ENCODE measurements at places on chromosomes 6 and 20.

- DNase-seq = no peak
These were observed 864.2 kb downstream of the KIF16B start for GRCh38 chr20:15708984-15709598.

DNA sequence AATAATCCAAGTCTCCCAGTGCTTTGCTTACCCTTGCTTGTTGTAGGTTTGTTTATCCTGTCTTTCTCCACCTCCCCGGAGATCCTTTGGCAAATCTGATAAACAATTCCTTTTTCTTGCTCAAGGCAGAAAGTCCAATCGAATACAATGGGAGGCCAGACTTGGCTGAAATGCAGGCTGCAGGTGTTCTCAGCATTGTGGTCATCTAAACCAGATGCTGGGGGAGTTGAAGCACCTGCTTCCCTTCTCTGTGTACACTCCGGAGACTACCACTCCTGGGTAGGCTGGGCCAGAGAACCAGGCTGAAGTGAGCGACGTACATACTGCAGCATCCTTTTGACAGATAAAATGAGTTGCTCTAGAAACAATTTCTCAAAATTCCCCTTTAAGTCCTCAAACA, 82.6 kb upstream of the PREP start:
- no peak for DNase-seq

DNA sequence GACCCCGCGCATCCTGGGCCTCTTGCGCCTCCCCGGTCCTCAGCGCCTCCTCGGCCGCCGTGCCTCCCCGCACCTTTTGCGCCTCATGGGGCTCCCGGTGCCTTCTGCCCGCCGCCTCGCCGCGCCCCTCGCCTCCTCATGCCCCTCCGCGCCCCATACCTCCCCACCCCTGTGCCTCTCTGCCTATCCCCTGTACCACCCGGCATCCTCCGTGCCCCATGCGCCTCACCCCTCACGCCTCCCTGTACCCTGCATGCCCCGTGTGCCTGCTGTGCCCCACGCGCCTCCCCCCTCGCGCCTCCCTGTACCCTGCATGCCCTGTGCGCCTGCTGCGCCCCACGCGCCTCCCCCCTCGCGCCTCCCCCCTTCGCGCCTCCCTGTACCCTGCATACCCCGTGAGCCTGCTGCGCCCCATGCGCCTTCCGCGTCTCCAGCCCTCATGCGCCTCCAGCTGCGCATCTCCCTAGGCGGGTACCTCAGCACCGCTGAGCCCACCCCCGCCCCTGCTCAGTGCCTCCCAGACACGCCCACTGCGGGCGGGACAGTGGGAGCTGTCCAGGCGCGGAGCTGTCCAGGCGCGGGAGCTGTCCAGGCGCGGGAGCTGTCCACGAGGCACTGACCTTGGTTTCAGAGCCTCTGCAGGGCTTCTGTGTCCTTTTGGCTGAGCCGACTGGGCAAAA, 37.1 kb downstream of the IGF2R start:
- DNase-seq = no peak

- DNase-seq = no peak
These were observed 157.3 kb downstream of the BACH2 start for GRCh38 chr6:90139272-90139817.

DNA sequence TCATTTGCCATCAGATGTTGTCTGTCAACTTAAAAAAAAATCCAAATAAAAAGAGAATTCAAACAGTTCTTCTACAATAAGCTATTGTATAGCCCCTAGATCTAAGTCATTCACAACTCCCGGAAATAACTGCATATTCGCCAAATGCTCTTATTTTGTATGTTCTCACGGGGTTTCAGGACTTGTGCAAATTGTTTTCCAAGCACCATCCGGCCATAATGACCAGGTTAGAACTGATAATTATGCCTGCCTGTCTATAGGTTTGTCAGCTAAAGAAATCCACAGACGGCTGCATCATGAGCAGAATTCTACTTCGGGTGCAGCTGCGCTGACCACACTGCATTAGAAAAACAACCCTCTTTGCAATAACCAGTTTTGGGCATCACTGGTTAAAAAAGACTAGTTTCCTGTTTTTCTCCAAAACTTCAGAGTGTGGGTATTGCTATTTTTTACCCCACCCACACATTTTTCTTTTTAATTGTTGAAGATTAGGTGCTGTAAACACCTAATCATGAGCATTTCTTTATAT, 87.7 kb downstream of the HIVEP2 start:
- DNase-seq = no peak

GRCh38 chr20:1894951-1895673, at the start of gene SIRPA:
SIRPA (plus strand) TSS chr20:1895407; CDS start chr20:1895448, 41 bp downstream.
- no peak for DNase-seq

- DNase-seq = no peak
These were observed 988.7 kb downstream of the HACE1 start for GRCh38 chr6:103870970-103871369.

DNA sequence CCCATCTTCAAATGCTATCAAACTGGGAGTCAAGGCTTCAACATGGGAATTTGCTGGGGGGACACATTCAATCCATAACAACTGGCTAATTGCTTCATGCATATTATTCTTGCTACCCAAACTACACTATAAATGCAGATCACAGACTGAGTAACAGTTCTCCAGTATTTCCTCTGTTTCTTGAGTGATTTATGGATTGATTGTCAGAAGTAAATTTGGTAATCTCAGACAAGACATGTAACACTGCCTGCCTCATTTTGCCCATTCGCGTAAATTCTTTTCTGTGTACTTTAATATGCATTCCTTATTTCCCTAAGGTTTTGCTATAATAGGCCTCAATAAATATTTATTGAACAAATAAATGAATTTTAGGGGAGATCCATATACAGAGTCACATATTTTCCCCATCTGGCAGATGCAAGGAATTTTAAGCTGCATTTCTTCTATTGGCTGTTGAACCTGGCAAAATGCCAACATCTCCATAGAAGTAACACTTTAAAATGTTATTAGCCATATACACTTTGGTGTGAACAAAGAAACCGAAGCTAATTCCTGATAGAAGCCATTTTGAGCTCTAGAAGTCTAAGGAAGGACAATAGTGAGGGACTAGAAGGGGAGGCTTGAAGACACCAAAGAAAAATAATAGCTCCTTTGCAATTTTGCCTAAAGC, 98.2 kb downstream of the QRSL1 start:
- DNase-seq = no peak

DNA sequence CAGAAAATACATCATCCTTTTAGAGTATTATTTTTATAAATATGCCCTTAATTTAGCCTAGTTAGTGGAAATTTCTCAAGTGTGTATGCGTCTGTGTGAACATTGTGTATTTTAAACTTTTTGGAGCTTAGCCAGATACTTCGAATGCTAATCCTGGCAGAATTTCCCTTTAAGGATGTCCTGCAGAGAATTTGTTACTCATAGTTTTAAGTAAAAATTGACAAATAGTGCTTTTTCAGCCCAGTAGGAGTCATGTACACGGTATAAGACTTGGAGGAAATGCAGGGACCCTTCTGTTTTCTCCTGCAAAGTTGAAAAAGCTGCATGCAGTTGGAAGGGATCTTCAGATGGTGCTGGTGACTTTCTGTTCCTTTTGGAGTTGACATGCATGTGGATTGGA, at the start of gene FHL5:
TSS of gene FHL5 (plus strand) at position 243 of the 400 bp plus-strand sequence. CDS start 40,486 bp downstream, outside the sequence.
- no peak for DNase-seq

DNA sequence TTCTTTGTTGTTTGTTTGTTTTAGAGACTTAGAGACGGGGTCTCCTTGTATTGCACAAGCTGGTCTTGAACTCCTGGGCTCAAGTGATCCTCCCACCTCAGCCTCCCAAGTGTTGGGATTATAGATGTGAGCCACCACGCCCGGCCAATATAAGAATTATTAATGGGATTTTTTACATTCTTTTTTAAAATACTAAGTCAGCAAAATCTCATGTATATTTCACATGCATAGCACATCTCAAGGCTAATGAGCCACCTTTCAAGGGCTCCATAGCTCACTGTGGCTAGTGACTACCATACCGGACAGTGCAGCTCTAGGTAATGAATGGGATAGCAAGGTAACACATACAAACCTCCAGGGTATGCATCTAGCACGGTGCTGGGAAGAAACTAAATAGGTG, 361.4 kb downstream of the SAMD5 start:
- DNase-seq = no peak

GRCh38 chr6:134574491-134574890, 256.6 kb upstream of the SGK1 start:
- DNase-seq = no peak

DNA sequence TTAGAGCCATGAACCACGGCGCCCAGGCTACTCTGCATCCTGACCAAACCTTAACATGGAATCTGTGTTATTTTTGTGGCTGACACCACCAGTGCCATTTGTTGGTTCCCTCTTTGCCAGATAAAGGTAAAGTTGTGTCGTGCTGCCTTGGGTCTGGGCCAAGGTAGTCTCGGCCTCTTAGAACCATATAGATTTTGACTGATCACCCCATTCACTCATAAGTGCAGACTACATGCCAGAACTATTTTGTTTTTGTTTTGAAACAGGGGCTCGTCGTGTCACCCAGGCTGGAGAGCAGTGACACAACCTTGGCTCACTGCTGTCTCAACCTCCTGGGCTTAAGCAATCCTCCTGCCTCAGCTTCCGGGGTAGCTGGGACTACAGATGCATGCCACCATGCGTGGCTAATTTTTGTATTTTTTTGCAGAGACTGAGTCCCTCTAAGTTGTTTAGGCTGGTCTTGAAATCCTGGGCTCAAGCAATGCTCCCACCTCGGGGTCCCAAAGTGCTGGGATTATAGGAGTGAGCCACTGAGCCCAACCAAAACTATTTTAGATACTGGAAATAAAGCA, 19.2 kb upstream of the RIPOR3 start:
- DNase-seq = peak; percentile 22

GRCh38 chr6:111747829-111748228, 125.4 kb downstream of the FYN start:
- no peak for DNase-seq

DNA sequence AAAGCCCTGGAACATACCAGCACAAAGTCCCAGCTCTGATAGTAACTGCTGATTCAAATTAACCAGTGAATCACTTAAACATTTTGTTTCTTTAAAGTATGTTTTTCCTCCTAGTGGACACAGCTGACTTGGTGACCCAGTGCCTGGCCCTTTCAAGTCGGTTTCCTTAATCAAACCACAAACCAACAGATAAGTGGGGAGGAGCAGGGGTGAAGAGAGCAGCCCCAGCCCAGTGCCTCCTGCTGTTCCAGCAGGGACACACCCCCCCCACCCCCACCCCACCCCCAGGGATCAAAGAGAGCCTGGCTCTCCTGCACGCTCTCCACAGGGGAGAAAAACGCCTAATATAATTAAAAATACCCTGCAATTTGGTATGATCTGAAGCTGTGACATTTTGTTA, 55.4 kb upstream of the TBXT start:
- DNase-seq = no peak

DNA sequence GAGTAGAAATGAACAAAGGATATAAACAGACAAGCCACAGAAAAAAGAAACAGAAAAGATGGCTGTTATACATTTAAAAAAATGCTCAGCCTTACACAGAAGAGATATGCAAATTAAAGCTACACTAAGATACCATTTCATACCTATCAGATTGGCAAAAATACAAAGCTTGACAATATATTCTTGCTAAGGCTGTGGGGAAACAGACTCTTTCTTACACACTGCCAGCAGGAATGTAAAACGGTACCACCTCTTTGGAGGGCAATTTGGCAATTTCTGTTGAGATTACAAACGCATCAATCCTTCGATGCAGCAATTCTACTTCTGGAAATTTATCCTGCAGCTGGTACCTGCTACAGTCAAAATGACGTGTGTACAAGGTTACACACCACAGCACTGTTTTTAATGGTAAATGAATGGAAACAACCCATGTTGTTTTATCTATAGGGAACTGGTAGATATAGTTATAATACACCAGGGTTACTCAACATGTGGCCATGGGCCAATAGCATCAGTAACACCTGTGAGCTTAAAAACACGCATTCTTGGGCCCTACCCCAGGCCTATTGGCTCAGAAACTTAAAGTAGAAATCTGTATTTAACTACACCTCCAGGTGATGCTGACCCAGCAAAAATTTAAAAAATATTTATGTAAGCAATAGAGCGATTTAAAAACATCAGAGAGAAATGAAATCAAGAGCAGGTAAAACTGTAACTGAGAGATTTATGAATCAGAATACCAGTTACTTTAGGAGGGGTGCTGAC, 53.3 kb downstream of the TRAM2 start:
- no peak for DNase-seq

- no peak for DNase-seq
These were observed 2.4 kb upstream of the DEFB114 start for GRCh38 chr6:49966334-49966733.

DNA sequence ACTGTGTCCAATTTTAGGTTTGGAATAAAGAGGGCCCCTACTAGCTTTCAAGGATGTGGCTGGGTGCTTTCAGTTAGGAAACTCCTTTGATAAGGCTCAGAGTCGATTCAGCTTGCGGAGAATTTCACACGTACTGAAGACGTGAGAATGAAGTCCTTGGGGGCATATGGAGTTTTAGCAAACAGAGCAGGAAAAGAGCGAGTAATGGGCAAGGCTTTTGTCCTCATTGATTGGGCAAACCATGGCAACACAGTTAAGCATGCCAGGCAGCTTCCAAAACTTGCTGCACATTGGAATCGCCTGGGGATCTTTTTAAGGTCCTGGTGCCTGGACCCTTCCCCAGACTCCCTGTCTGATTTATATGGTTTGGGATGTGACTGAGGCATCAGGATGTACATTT, 29.2 kb downstream of the ISM1 start:
- no peak for DNase-seq

- DNase-seq = no peak
These were observed 199.2 kb upstream of the CDH4 start for GRCh38 chr20:61052776-61053442.

DNA sequence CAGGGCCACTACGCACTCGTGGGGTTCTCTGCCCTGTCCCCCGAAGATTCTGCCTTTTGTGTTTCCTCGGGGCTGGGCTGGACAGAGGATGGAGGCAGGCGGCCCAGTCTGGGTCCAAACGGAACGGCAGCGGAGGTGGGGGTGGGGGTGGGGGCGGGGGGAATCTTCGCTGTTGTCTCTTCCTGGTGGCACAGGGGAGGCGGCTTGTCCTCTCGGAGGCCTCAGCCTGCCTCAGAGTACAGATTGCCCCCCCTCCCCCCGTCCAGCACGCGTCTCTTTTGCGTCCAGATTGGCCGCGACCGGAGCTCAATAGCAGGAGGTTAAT, 1.4 kb upstream of the INSM1 start:
- no peak for DNase-seq

- DNase-seq = no peak
These were observed 141.9 kb downstream of the GMPR start for GRCh38 chr6:16380220-16380809.

All from NK-92 treated with Interleukin-12 subunit alpha and Interleukin-12 subunit beta, amount 100 ng/mL, for 24 hours (cell line).